ENCODE measurements at places on chromosomes 13 and 19.

DNA sequence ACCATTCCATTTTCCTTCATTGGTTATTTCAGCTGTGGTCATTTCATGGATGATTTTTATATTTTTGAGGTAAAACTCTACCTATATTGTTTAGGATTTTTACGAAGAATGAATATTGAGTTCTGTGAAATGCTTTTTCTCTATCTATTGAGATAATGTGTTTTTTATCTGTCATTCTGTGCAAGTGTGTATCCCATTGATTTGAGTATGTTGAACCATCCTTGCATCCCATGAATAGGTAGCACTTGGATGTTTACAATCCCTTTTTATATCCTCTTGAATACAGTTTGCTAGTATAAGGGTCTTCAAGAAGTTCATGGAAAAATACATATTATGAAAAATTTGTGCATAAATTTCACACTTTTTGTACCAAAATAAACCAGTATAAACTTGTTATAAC lies 9.8 kb upstream of the ZNF525 start:
- DNase-seq = no peak

GRCh38 chr13:75258159-75258782 lies 223.7 kb downstream of the TBC1D4 start:
- DNase-seq = peak; percentile 24

DNA sequence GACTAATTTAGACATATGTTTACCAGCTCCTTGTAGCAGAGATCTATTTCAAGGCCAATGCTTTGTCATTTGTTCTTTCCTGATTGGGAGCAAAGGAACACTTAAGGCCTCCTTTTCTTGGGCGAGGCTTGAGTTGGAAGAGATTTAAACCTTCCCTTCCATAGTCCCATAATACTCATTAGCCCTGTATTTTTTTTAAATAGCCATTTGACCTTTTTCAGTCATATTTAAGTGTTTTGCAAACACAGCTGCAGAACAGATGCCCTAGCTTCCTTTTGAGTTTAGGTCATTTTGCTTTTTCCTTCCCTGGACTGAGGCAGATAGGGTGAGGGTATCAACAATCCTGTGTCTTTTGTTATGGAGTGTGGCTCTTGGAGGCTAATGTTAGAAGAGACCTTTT lies 198.3 kb downstream of the NBEA start:
- no peak for DNase-seq

- peak; percentile 10 for DNase-seq
These were observed 581 bp downstream of the RCBTB1 start for GRCh38 chr13:49584771-49585182.

- no peak for DNase-seq
These were observed 9.8 kb upstream of the LGALS16 start for GRCh38 chr19:39645800-39646411.

DNA sequence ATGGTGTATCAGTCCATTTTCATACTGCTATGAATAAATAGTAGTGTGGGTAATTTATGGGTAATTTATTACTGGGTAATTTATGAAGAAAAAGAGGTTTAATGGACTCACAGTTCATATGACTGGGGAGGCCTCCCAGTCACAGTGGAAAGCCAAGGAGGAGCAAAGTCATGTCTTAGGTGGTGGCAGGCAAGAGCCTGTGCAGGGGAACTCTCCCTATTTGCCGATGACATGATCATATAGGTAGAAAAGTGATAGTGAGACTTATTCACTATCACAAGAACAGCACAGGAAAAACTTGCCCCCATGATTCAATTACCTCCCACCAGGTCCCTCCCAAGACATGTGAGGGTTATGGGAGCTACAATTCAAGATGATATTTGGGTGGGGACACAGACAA lies 1137.7 kb downstream of the UQCRFS1 start:
- no peak for DNase-seq

DNA sequence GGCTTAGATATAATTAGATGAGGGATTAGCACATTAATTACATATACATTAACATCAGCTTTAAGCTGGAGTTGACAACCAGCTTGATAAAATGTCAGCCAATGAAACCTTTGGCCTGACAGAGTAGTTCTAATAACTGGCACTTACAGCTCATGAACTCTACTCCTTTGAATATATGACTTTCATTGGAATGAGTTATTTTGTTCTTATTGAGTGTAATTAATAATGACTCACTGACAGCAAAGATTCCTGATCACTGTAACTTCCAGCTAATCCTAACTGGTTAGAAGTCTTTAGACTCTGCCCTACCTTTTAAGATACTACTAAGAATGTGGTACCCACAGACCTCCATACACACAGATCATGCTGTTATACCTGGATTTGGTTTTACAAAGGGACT lies 41.0 kb downstream of the EFNB2 start:
- no peak for DNase-seq

- DNase-seq = no peak
These were observed at the start of gene KL for GRCh38 chr13:33016414-33017322. Gene KL, plus strand, starts transcription at chr13:33016423. Its CDS starts 18 bp downstream, at chr13:33016441.

- no peak for DNase-seq
These were observed 212.5 kb upstream of the IRS2 start for GRCh38 chr13:109998684-109999533.

DNA sequence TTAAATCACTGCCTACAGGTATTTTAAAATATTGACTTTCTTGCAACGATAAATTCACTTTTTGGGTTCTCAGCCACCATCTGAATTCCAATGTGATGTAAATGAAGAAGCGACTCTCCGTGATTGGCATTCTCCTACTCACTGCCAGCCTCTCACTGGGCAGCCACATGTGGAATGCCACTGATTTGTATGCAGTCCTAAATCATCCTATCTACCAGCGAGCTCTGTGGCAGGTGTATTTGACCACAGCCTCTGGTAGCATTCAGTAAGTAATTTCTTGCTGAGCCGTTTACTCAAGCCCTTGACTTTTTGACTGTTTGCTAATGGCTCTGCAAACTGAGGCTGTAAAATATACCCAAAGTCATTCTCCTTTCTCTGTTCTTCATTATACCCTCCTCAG lies 559.0 kb upstream of the SLC10A2 start:
- DNase-seq = no peak

- no peak for DNase-seq
These were observed 333.1 kb downstream of the GPC6 start for GRCh38 chr13:93559718-93560117.

DNA sequence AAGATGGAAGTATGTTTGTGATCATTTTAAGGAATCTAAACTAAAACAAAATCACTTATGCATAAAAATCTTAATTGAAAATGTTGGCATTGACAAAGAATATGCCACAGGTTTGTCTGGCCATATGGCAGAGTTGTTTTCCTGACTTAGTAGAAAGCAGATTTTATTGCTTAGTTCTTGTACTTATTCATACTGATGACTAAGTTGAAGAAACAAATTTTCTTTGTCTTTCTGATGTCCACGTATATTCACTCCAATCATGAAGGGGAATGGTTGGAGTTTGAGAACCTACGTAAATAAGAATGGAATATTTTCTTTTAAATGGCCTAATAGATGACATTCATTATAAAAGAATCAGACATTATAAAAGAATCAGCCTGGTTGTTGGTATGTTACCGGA lies 8.0 kb upstream of the GPC6 start:
- DNase-seq = no peak

DNA sequence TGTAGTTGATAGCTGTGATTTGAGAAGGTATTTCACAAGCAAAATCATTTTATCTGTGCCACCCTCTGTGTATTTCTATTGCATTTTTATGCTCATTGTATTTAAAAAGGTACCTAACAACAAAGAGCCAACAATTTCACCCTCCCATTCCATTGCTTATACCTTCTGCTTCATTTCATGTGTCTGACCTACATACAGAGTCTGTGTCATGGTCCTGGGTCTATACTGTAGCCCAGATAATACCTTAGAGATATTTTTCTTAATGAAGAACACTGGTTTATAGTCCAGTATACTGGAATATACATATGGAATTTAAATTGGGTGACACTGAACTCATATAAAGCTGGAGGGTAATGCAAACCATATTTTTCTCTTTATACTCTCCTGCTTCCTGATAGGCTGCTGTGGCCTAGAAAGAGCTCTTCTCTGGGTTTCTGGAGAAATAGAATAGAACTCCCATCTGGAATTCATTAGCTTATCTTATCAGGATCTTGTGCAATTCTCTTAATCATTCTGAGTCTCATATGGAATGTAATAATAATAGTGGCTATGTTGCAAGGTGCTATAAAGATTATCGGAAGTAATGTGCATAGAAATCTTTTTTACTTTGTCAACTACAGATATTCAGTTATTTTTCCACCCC lies 31.8 kb upstream of the SPART start:
- no peak for DNase-seq

- no peak for DNase-seq
These were observed 29.6 kb downstream of the TNFSF11 start for GRCh38 chr13:42603571-42603970.

DNA sequence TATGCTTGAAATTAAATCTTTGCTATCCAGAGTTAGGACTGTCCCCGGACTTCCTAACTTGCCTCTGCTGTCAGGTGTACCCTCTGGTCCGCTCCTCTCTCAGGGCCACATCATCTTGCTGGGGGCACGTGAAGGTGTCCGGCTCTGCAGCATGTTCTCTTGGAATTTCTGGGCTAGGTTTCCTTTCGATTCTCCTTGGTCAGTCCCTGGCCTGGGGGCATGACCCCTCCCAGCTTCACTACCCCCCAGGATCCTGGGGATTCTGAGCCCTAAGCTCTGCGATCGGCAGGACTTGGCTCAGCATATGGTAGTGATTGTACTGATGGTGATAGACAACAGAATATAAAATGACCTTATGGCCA lies 5.1 kb upstream of the GPI start:
- DNase-seq = no peak

DNA sequence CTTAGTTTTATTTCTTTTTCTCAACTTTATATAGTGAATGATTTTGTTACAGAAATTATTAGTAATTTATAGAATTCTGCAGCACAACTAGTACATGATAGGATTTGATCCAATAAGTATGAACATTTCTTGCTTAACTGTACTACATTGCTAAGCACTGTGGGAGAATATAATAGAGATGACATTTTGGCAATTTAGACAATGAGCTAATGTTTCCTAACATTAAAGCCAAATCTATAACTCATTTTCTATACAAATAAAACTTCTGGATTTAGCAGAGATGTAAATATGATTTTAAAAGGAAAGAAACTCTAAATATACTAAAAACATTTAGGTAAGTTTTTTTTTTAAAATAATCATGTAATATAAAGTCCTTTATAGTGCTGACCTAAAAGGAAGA lies 87.3 kb downstream of the FNDC3A start:
- DNase-seq = no peak

- no peak for DNase-seq
These were observed 505 bp upstream of the ZIC2 start for GRCh38 chr13:99980824-99981734.

DNA sequence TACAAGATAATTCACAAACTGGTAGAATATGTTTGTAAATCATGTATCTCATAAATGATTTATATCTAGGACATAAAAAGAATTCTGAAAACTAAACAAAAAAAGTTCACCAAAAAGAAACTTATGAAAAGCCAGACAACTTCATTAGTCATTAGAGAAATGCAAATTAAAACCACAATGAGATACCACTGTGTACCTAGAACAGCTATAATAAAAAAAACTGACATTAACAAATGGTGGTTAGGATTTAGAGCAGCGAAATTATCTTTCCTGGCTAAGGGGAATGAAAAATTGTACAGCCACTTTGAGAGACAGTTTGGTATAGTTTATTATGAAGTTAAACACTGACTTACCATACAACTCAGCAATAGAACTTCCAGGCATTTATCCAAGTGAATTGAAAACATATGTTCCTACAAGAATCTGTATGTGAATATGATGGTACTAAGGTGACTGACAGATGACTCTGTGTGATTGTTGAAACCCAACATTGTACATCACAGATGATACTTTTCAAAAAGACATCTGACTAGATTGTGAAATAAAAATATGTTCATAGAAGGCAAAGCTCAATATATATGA lies 41.8 kb downstream of the UGGT2 start:
- no peak for DNase-seq

- DNase-seq = no peak
These were observed 11.6 kb downstream of the GJB2 start for GRCh38 chr13:20181188-20181587.

- no peak for DNase-seq
These were observed 5.6 kb downstream of the GPR108 start for GRCh38 chr19:6731822-6732221.

- no peak for DNase-seq
These were observed 25.3 kb downstream of the CLEC4M start for GRCh38 chr19:7788178-7788932.

DNA sequence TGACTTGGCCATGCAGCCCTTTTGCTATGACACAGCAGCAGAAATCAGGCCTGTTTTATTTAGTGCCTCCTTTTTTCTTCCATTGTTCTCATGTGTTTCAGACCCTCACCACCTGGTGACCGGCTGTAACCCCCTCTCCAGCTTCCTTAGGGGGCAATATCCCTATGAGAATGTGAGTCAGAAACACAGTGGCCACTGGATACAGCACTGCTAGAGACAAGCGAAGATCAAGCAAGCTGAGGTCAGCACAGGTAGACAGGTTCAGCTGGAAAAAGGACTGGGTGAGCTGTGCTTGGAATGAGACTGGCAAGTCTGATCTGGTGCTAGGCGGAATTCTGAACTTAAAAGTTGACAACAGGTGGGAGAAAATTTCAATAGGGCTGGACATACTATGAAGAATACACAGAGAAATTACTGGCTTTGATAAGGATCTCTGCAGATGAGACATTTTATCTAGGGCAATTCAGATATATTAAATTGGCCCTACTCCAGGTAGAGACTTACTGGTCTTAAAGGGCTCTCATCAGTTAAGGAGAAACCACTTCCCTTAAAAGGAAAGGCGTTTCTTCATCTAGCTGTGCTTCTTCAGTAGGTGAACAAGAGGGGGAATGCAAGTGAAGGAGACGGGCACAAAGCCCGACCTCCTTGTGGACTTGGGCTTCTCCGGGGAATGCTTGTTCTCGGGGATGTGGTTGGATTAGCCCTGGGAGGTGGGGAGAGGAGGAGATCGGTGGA lies 83.3 kb downstream of the ERCC5 start:
- DNase-seq = no peak

DNA sequence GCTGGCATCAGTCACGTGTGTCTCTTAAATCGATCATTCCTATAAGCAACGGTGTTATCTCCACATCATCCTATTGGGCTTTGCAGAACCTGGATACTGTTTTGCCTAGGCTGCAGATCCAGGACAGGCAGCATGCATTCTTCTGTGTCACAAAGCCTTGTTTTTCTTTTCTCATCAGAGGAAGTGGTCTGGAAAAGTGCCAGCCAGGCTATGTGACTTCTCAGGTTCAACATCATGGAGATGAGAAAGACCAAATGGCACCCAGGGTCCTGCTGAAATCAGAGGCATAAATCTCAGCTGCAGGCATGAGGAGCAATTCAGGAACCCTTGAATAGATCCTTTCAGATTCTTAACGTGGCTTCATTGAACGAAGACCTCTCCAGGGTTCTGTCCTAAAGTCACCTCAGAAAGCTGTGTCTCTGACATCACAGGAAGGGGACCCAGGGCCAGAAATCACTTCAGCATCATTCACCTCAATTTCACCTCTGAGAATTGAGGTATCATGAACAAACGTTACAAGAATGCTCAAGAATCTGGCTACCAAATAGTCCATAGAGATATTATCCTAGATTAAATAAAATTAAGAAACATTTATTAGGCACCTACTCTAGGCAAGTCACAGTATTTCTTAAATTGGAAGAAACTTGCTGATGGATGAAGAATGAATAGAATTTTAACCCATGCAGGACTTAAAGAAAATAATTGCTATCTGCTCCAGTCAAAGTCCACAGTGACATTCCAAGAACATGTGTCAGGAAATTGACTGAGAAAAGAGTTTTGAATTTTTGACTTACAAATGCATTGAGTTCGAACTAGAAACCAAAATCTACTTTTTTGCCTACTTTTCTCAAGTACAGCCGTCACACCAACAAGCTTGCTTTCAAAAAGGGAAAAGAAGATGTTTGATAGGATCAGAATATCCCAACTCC lies 124.1 kb downstream of the COG6 start:
- DNase-seq = peak; percentile 44

All from CD4-positive, alpha-beta T cell treated with Interleukin-4 for 4 hours (primary cell).